T-helper 9 cell (primary cell): ENCODE measurements at places on chromosomes 12 and 14.

DNA sequence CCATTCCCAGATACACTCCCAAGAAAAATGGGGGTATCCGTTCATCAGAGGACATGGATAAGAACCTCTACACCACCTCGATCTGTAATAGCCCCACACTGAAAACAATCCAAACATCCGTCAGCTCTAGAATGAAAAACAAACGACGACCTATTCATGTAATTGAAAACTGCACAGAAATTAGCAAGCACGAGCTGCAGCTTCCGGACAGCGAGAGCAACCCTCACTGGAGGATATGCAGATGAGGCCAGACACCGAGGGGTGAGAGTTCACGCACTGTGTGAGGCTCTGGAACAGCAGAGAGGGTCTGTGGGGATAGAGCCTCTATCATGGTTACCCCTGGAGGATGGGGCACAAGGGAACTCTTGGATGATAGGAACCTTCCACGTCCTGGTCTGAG is 143.9 kb upstream of the NCOR2 start:
- DNase-seq, result no peak

DNA sequence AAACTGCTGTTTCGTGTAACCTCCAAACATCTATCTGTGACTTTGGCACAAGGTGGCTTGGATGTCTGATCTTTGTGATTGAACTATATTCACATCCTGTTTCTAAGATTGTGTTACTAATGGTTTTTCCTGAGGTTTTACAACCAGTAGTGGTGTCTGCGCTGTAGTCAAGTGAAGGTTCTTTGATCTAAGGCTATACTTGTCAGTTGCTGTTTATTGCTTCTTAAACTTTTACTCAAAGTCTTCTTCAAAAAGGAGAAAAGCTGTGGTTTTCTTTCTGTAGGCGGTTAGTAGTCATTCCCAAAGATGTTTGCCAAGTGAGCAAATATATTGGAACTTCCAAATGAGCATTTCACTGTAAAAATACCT is 12.3 kb upstream of the CALM1 start:
- no peak for DNase-seq

DNA sequence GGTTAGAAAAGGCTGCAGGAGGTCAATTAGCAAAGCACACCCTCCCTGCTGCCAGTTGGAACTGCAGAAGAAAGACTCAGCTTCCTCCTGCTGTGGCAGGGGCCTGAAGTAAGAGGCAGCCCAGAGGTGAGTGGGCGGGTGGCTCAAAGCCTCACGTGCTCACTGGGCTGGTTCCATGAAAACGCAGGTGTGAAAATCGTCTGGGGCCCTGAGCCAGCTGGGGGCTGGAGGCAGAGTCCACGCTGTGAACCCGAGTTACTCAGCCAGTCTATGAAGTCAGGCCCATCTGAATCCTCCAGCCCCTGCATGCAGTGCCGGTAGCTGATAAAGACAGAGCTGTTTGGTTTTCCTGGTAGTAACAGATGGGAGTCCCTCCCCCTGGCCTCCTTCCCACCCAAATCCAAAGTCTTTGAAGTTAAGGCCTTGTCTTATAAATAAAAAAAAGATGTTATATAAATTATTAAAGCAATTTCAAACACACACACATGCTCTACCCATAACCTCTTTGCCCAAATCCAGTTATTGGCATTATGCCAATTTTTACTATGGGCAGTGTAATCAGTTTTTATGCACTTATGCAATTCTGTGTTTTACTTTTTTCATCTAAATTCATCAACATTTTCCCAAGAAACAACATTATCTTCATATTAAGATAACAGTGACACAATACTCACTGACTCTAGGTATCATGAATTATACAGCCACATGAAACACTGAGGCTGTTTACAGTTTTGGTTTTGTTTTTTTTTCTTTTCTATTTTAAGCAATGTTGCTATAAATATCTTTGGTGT is 57.9 kb upstream of the PNMA1 start:
- DNase-seq, result no peak

- DNase-seq, result no peak
Measured at GRCh38 chr12:42615006-42615405, 25.5 kb upstream of the PRICKLE1 start.

DNA sequence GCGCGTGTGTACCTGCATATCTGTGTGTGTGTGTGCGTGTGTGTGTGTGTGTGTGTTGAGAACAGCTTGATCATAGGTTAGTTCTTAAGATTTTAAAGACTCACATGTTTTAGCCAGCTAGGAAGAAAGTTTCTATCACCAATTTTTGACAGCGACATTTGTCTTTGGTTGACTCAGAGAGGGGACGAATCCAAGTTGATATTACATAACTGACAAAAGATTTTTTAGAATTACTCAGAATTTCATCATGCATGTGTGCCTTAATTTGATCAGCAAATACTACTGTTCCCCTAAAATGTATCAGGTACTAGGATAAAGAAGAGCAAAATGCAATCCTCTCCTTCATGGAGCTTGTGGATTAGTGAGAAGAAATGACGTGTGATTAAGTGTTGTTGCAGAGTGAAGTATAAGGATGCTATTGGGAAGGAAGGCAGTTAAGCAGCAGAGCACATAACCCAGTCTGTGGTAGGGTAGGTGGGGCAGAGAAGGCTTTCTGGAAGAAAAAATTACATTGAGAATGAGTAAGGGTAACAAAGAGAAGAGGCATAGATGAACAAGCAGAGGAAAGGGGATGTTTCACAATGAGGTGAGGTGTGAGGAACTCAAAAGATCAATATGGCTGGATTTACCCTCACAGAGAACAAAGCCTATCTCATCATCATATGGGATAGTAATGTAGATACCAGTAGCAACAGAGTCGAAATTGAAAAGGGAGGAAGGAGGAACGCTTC is 77.5 kb downstream of the ELK3 start:
- DNase-seq, result no peak
